ENCODE measurements at places on chromosomes 3 and 15.

DNA sequence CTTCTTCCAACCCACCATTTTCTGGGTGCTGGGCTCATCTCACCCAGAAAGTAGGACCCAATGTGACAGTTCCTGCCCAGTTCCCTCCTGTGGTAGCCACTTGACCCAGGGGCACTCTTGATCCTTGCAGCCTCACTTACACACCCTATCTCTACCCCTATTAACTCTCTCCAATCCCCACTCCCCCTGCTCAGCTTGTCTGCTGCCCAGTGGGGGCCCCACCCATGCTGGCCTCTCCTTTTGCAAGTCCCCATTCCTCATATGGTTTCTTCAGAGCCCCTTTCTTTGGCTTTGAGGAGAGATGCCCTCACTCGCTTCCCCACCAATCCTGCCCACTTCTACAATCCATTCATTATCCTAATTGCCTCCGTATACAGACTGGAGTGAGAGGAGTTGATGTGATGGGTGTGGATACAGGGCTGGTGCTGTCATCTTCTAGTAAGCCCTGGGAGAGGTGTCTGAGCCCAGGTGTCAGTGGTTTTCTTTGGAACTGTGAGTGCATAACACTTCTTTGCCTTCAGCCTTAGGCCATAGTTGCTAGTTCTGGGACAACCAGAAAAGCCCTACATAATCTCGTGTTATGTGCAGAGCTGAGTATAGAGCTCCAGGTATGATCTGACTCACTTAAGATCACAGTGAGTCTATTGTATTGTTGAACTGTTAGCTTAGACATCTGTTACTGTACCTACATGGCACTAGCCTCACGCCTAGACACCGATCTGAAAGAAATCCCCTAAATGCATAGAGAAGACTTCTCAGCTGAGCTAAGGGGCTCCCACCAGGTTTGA is 4.8 kb upstream of the CCR5 start:
- DNase-seq, result no peak

DNA sequence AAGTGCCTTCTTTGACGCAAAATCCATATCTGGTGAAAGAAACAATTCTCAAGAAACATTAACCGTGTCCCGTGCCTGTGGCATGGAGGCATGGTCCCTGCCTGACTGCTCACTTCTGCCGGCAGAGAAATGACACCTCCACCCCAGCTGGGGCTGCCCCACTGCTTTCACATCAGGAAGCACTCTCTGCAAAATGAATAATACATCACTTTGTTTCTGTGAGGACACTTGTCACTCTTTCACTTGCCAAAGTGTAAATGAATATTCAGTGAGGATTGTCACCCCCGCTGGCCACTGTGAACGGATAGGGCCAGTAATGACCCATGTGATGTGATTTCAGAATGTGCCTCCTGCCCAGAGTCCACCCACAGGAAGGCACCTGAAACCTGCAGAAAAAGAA is 31.1 kb upstream of the SLC24A5 start:
- DNase-seq, result no peak

- no peak for DNase-seq
Observed at GRCh38 chr3:44099566-44100297, 142.0 kb upstream of the TOPAZ1 start.

- no peak for DNase-seq
Observed at GRCh38 chr3:172646439-172647015, 64.3 kb downstream of the NCEH1 start.

- DNase-seq, result no peak
Observed at GRCh38 chr15:75178171-75178937, 23.3 kb upstream of the C15orf39 start.

DNA sequence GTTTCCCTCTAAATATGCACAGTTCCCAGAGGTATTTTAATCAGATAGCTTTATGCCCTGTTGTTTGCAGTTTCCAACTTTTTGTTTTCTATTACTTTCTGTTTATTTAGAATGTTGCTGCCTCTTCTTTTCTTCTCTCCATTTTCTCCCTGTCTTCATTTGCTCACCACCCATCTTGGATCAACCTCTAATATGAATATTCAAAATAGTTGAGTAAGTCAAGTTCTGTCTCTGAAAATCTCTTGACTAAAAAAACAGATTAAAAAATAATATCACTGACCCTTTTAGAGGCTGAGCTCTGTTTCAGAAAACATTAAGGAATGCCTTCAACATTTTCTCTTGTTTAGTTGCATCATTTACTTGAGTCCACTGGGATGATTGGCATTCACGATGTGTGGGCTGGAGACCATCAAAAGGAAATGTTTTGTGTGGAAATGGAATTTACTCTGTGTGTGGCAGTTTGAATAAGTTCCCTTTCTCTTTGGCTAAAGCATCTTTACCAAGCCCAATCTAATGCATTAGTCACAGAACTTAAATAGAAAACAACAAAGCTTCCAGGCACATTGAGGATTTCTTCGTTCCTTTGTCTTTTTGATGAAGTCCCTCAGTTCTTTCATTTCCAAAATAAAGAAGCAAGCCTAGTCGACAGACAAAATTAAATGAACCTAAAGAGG is 633.9 kb upstream of the TGFBR2 start:
- DNase-seq, result no peak

DNA sequence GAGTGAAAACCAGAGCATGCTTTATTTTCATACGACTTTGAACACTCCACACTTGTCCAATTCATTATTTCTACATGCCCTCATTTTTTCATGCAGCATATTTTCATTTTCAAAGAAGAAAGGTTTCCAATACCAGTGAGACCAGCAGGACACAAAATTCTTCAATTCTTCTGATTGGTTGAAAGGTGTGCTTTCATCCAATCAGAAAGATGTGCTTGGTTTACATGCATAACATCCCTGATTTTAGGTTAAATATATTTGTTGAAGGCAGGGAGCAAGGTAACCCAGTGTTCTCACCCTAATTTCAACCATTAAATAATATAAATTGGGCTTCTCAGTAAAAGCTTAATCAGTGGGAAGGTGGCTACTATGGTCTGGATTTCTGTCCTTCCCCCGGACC is 47.5 kb upstream of the PPIB start:
- DNase-seq, result no peak

GRCh38 chr3:79085171-79085570 is 682.6 kb downstream of the ROBO1 start:
- no peak for DNase-seq

DNA sequence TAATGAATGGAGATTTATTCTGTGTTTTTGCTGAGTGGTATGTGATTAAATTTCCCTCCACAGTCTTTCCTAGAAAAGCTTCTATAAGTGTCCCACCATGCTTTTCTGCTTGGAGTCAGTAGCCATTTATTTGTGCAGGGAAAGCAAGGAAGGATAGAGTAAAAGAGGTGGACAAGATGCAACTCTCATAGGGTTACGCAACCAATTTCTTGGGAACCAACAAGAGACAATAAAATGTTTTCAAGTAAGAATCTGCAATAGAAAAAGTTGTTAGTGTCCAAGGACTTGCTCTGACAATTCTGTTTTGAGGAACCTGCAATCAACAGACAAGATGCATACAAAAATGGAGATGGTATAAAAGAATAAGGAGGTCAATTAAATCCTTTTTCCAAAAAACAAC is 153.8 kb upstream of the MITF start:
- no peak for DNase-seq

GRCh38 chr3:50633230-50633790 is 16.4 kb downstream of the MAPKAPK3 start:
- DNase-seq, result no peak

DNA sequence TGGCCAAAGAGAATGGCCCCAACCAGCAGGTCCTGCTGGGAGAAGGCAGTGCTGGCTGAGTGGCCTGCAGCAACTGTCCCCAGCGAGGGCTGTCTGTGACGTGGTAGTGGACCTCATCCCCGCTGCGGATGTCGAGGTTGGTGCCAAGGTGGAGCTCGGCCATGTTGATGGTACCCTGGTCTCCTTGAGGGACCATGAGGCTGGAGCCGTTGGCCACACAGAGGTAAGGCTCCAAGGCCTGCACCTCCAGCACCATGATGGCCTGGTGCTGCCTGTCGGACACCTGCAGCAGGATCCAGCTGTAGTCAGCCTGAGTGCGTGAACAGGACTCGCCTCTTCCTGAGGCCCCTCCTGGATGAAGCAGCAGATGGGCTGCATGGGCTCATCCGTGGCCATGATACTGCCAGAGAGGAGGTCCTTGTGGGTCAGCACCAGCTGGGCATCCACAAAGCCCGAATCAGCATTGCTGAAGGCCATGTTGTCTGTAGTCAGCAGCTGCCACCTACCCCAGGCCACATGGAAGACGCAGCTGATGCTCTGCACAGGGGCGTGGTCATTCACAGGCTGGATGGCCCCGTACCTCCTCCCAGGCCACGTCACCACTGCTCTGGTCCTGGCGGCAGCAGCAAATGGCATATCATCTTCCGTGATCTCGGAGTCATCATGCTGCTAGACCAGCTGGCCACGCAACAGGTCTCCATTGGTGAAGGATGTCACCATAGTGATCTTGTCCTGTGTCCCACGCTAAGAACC is 167.5 kb downstream of the GOLGA6L4 start:
- no peak for DNase-seq

DNA sequence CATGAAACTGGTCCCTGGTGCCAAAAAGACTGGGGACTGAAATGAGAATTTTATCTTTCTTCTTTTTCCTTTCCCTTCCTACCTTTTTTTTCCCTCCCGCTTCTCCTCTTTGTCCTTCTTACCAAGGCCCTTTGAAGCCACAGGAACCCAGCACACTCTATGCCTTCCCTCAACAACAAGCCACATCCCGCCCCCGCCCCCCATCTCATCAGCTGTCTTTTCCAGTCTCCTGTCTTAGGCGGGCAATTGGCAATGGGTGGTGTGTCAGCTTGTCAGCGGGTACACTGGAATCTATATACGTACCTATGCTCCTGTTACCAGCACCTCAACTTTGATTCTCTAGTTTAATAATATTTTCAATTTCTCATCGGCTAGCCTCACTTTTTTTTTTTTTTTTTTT is 56.3 kb upstream of the CHD2 start:
- DNase-seq, result no peak

GRCh38 chr15:51706291-51706690 is 25.0 kb downstream of the SCG3 start:
- DNase-seq, result no peak

- no peak for DNase-seq
Observed at GRCh38 chr15:70783610-70784022, 20.3 kb upstream of the UACA start.

DNA sequence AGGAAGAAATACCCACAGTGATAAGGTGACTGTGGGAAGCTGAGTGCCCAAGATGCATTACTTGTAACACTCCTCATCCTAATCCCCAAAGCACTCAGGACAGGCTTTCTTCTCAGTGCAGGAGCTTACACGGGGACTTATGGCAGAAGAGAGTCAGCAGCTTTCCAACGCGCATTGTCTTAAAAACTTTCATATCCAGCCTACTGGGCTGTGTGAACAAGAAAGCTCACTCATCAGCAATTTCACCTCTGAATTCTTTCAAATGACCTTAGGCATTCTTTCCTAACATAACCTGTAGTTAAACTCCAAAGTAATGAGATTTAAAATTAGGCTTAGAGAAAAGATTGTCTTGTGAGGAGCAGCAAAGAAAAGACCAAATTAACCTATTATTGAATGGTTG is 132.3 kb downstream of the KCNAB1 start:
- no peak for DNase-seq
